ENCODE measurements at places on chromosomes 6 and 20. TPM values are rescaled to one million over a fixed set of nuclear protein-coding genes. Genes with fewer than 3 reads are reported as not detected.

DNA sequence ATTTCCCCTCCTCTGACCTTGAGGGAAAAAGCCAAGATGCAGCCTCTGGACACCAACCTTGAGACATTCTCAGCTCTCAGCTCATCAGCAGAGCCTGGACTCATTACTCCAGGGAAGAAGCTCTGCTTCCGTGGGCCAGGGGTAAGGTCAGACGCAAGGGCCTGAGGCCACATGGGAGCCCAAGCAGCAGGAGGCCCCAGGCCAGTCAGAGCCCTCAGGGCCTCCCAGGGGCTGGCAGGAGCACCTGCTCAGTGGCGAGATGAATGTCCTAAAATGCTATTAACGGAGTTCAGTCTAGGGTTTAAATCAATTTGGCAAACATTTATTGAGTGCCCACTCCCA, 208.6 kb downstream of the ERMARD start:
- DNase-seq, result no peak

GRCh38 chr6:147970970-147971369, 371.7 kb upstream of the SASH1 start:
- no peak for DNase-seq

- DNase-seq, result no peak
These were observed 6.6 kb upstream of the PLEKHG1 start for GRCh38 chr6:150593119-150593518.

DNA sequence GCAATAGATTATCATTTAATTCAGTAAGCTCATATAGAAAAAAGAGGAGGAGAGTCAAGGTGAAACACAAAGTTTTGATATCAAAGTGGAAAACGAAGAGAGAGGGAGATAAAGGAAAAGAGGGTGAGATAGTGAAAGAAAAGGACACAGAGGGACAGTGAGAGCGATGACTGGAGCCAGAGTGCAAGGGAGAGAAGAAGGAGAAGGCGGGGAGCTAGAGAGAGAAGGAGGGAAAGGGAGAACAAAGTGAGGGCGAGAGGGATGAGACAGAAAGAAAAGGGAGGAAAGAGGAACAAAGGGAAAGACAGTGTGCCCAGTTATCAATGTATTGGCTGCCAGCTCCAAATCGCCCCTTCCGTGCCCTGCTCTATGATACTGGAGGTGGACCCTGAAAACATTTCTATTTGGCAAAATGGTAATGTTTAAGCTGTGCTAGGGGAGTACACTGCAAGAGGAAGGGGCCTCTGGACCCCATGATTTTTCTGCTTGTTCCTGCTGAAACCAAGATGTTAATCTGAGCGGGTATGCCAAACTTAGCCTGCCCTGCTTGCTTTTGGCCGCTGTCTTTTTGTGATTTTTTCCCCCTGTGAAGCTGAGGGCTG, 27.8 kb downstream of the GPX5 start:
- no peak for DNase-seq

GRCh38 chr6:106300944-106301343, 24.6 kb downstream of the ATG5 start:
- no peak for DNase-seq

GRCh38 chr20:63685269-63686026, 11.0 kb upstream of the TNFRSF6B start:
- no peak for DNase-seq

DNA sequence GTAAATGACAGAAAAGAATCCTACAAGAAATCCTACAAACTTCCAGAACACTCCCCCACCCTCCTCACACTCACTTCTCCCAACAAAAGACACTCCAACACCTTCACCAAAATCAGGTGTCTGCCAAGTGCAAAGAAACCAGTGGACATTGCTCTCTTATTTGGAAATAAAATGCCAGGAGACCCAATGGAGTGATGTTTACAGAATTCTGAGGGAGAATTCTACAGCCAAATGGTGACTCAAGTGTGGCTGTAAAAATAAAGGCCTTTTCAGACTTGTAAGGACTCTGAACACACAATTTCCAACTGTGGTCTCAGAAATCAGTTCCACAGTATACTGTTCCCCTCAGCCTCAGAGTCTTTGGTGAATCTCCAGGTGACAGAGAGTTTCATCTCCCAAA, 109.6 kb upstream of the CARMIL1 start:
- DNase-seq, result no peak

DNA sequence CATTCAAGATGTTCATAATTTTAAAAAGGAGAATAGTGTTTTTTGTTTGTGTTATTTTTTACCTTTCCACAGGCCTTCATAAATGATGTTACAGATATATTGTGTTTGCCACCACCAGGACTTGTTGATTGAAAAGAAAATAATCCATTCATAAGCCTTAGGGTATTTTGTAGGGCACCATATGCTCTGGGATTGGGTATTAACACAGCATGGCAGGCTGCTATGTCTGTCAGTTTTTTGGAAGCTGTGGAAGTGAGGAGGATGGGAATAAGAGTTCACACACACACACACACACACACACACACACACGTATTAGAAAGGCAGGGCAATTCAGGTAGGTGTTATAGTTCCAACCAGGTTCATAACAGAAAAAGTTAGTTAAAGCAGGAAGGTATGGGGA, 237.9 kb downstream of the HDGFL1 start:
- DNase-seq, result no peak

DNA sequence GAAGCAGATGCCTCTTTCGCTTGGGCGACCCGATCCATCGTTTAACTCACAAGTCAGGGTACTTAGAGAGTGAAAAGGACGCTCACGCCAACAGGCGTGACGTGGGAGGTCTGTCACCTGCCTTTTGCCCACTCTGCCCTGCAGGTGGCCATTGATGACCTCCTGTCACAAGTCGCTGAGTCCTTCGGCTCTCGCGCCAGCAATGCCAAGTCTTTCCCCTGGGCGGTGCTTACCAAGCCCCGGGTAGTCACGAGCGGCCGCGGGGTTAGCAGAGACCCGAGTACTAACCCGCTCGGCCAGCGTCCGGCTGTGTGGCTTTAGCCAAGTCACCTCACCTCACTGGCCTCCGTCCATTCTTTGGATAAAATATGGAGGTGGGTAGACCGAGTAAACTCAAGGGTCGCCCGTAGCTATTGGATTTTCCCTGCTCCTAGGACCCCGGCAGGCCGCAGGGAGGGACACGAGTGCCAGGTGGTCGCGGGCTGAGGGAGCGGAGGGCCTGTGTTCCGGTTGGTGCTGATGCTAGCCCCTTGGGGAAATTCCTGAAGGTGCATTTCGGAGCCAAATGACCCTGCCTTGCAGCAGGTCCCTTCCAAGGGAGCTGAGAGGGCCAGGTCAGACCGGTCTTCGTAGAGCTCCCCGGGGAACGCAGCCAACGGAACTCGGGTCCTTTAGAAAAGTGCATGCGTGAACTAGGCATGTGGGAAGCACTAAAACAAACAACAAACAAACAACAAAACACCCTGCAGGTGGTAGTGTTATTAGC, 668 bp downstream of the PKIB start:
- DNase-seq, result peak; percentile 38

DNA sequence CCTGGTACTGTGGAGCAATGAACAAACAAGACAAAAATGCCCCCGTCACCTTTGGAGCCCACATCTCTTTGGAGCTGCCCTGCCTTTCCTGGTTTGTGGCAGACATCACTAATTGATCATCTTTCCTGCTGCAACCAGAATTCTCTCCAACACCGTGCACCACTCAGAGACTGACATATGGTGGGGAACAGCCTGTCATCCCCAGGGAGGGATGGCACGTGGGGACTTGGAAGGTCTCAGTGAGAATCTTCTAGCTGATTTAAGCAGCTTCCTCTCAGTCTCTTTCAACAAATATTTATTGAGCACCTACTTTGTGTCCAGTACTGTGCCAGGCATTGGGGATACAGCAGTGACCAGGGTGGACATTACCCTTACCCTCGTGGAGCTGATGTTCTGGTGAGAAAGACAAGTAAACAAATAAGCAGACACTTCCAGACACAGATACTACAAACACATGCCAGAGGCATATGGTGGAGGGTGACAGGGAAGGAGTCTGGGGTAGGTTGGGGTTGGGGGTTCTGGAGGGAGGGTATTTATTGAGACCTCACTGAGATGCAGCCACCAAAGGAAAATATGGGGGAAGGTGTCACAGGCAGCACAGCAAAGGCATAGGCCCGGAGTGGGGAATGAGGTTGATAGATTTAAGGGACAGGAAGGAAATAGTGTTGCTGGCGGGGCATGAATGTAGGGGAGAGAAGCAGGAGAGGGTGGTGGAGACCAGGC, 82.3 kb downstream of the CEBPB start:
- DNase-seq, result no peak

- DNase-seq, result no peak
These were observed 52.7 kb upstream of the ELMO2 start for GRCh38 chr20:46458866-46459750.

GRCh38 chr6:91173651-91174050, 586.8 kb upstream of the MAP3K7 start:
- DNase-seq, result no peak

GRCh38 chr20:25310268-25310920, 62.5 kb downstream of the PYGB start:
- peak; percentile 51 for DNase-seq

GRCh38 chr6:39177130-39177529, 52.1 kb downstream of the KCNK5 start:
- no peak for DNase-seq

DNA sequence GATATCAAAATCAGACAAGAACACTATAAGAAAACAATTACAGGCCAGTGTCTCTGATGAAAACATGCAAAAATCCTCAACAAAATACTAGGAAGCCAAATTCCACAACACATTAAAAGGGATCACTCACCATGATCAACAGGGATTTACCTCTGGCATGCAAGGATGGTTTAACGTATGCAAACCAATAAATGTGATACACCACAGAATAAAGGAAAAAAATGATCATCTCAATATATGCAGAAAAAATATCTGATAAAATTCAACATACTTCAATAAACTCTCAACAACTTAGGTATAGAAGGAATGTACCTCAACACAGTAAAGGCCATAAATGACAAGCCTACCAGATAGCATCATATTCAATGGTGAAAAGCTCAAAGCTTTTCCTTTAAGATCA, 66.6 kb downstream of the SHPRH start:
- no peak for DNase-seq

- peak; percentile 67 for DNase-seq
These were observed 4.9 kb upstream of the DLL1 start for GRCh38 chr6:170295510-170296422.

GRCh38 chr6:82025271-82025670, 222.3 kb downstream of the IBTK start:
- no peak for DNase-seq

The GHRH gene
- not detected for total RNA-seq

The KIFC1 gene
- total RNA-seq, result 127 TPM

The AGPAT4 gene
- 4.9 TPM for total RNA-seq

The CHRNA4 gene
- total RNA-seq, result not detected

Data from activated naive CD8-positive, alpha-beta T cell treated with anti-CD3 and anti-CD28 coated beads, Interleukin-2, amount 10 ng/mL, durations not matched to agents 7 days and 5 days (primary cell).